Tibial nerve (tissue), 4 donors: ENCODE measurements at places on chromosomes 16 and 17. TPM values are rescaled to one million over a fixed set of nuclear protein-coding genes. Genes with fewer than 3 reads are reported as not detected.

Gene EEF2K
- total RNA-seq = 43.2 TPM

Gene ABCA10
- 101 TPM for total RNA-seq

Gene IKZF3
- total RNA-seq = 0.66 TPM

Gene KRT12
- total RNA-seq = not detected
